ENCODE measurements at places on chromosomes 3 and 15.

GRCh38 chr15:66114863-66115425 lies 138.6 kb downstream of the MEGF11 start:
- no peak for DNase-seq

GRCh38 chr3:180743813-180744590 lies 64.7 kb upstream of the CCDC39 start:
- no peak for DNase-seq

DNA sequence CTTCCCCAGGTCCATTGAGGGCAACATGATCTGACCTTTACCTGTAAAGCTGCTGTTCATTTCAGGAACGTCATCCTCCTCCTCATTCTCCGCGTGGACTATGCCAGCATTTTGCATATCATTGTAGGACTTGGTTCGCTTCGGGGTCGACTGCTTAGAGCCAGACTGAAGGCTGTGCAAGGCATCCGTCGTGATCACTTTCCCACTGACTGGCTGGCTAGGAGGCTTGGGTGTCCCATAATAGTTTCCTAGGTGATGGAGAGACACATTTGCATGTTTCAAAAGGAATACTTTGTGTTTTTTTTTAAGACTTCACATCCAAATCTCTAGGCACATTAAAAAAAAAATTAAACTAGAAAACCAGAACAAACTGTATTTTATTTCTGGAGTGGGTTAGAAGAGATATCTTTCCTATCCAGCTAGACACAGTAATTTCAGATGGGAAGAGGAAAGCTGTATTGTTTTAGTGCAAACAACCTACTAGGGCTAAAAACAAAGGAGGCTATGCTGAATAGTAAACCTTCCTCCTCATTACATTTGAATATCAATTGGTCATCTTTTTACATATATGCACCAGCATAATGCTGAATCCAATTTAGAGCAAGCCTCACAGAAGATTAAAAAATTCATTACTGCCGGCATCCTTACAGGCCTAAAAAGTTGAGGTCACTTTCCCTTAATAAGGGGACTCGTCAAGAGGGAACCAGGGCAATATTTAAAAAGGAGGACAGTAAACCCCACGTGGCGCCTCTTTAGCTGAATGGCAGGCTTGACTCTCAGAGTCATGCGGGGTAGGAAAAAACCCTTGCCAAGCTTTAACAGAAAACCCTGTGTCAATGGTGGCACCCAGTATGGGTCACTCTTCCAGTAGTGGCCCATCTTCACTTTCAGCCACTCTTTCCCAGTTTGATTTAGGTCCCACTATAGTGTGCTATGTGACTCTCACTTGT lies 559.9 kb downstream of the MAGI1 start:
- DNase-seq, result no peak

GRCh38 chr15:44641651-44642050 lies 21.8 kb downstream of the SPG11 start:
- no peak for DNase-seq

DNA sequence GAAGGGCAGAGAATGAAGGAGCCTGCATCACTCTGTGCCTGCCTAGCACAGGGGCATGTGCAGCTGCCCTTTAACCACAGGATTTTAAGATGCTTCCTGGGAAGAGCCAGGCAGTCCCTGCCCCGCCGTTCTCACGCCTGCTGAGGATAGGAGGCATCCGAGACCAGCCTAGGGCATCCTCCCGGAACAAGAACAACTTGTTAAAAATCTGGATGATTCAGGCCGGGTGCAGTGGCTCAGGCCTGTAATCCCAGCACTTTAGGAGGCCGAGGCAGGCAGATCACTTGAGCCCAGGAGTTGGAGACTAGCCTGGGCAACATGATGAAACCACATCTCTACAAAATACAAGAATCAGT lies 15.2 kb downstream of the NRROS start:
- no peak for DNase-seq

Measured in effector memory CD8-positive, alpha-beta T cell (primary cell).